ENCODE measurements at places on chromosomes 6 and 20.
A peak's percentile ranks its signal among the peaks of the same experiment; 100 is the strongest.

DNA sequence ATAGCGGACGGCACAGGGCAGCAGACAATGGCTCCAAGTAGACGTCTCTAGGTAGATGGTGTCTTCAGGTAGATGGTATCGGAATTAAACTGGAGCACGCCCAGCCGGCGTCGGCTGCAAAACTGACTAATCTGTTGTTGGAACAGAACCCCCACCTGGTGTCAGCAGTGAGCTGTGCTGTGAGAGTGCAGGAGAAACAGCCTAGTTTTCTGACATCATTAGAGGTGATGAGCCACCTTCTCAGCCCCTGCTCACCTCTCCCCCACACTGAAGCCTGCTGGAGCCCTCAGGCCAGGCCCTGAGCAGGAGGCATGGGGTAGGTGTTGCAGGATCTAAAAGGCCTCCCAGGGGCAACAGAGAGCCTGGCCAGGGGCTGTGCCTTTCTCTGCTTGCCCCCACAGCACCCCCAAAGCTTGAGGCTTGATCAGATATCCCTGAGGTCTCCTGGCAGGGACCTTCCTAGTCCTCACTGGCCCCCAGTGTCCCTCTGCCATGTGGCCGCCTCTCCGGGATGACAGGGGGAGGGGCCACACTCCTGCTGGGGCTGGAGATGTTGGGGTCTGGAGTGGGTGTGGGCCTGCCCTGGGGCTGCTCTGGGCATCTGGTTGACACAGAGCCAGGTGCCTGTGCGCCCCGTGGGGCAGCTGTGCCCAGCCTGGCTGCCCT, 6.9 kb upstream of the HELZ2 start:
- peak; percentile 90 for DNase-seq

DNA sequence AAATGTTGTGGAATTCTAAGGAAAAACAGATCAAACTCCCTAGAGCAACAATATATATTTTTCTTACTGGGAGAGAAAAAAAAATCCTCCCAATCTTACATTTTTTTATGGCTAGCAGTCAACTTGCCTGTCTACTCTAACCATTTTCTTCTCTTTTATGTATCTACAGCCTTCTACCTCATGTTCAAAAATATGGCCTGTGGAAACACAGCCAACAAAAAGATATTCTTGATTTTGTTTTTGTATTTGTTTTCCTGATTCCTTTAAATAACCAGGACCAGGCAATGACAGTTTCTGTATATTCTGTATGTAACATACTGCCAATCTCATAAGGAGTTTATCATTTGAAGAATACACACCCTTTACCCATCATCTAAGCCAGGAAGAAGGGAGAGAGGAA, 13.0 kb upstream of the SLC16A10 start:
- DNase-seq = no peak

DNA sequence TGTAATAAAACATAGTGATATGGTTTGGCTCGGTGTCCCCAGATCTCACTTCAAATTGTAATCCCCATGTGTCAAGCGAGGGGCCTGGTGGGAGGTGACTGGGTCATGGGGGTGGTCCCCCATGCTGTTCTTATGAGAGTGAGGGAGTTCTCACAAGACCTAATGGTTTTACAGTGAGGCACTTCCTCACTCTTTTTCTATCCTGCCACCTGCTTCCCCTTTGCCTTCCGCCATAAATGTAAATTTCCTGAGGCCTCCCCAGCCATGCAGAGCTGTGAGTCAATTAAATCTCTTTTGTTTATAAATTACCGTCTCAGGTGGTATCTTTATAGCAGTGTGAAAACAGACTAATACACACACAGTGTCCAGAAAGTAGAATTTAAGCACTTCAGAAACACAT, 78.5 kb downstream of the REPS1 start:
- DNase-seq = no peak

- DNase-seq = no peak
Observed at GRCh38 chr6:151387175-151387970, 4.0 kb downstream of the ZBTB2 start.

DNA sequence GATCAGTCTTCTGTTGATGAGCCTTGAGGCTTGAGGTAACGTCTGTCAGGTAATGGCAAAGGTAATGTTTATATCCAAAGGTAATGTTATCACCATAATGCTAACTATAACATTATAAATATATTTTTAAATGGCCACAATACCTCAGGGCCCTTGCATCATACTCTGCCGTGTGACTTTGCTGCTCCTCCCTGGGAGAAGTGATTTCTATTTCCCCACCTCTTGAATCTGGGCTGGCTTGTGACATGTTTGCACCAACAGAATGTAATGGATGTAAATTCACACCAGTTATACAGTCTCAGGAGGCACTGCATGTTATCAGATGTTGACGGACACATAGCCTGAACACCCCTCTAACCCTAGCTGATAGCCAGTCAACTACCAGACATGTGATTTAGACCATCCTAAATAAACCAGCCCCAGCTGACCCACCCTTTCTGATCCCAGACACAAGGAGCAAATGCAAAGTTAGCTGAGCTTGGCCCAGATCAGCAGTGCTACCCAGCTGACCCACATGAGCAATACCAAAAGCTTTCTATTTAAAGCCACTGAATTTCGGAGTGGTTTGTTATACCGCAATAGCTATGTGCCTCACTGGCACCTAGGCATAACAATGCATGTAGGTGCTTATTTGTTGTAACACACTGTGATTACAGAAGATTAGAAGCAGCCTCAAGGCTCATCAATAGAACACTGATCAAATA, 93.8 kb upstream of the SIRPA start:
- DNase-seq = no peak

GRCh38 chr6:157560691-157561413, 179.9 kb downstream of the ZDHHC14 start:
- DNase-seq = no peak

GRCh38 chr6:132499757-132500156, 13.2 kb downstream of the STX7 start:
- DNase-seq = no peak

DNA sequence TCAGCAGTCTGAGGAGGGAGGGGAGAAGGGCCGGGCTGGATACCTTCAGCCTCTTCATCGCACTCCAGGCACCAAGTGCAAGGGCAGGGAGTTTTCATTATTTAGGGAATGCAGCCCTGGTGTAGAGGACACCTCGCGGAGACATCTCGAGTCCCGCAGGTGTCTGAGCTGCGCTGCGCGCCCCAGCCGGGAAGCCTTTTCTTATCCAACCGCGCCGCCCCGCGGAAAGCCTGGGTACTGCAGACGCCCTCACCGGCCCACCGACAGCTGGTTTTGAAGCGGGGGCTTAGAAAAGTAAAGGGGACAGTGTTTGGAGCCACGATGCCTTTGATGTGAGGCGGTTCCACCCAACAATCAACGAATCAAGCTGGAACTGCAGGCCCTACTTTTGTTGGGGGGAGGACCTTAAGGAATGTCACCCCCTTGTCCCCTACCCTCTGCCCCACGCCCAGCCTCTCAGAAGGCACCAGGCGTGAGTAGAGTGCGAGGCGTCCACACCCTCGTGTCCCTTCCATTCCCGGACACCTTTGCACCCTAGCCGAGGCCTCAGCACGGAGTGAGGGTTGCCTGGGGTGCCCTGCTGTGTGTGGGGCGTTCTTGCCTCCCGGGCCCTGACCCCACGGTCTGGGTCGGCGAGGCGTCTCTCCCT, 8.6 kb downstream of the NKX2-2 start:
- DNase-seq = peak; percentile 70

DNA sequence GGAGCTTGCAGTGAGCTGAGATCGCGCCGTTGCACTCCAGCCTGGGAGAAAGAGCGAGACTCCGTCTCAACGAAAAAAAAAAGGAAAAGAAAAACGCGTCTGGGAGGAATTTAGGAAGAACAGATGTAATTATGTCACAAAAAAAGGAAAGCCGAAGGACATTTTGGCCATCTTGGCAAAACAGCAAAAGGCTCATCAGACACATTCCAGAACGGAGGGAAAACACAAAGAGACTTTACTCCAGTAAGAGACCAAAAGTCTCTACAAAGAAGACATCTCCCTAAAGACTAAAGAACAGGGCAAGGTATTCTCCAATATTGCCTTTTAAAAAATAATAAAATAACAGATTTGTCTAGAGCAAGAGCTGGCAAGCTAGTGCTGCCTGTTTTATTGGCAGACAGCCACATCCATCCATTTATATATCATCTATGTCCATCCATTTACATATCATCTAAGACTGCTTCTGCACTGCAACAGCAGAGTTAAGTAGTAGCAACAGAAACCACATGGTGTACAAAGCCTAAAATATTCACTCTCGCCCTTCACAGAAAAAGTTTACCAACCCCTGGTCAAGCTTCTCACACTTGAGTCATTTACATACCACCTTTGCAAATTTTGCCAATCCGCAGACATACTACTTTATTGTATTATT, 133.9 kb downstream of the ZMYND8 start:
- DNase-seq = no peak

- DNase-seq = no peak
Observed at GRCh38 chr6:55490871-55491270, 88.1 kb downstream of the HMGCLL1 start.

GRCh38 chr6:126300735-126301134, 39.2 kb upstream of the CENPW start:
- DNase-seq = no peak

DNA sequence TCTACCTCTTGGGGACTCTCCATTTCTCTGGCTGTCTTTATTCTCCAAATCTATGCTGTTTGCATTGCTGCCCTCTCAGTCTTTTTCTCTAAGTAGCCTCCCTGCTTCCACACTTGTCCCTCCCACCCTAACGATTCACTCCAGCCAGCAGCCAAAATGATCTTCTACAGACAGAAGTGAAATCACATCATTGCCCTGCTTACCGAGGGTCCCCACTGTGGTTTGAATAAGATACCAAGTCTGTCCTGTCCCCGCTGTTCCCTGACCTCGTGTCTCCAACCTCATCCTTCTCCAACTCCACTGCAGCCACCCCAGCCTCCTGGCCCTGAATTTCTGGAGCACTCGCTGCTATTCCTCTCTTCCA, 11.5 kb upstream of the OCSTAMP start:
- no peak for DNase-seq

Data from head of caudate nucleus (tissue), 42 donors.